ENCODE measurements at places on chromosomes 6 and 20.
A peak's percentile ranks its signal among the peaks of the same experiment; 100 is the strongest.

DNA sequence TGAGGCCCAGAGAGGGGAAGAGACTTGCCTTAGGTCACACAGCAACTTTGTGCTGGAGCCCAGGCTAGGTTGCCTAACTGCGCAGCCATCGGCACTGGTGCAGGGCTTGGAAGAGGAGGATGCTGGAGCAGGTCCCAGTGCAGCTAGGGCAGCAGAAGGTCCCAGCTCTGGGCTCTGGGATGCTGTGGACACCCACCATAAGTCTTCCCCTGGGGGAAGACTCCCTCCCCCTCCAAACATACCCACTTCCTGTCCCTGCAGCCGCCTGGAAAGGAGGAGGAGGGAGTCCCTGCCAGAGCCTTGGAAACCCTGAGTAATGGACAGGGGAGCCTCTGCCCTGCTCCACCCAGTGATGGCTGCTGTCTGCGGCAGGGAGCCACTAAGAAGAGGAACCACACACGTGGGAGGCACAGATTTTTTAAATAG is 93.6 kb downstream of the NCR2 start:
- DNase-seq: no peak

- no peak for DNase-seq
Observed at GRCh38 chr6:123091091-123091895, 95.3 kb downstream of the CLVS2 start.

DNA sequence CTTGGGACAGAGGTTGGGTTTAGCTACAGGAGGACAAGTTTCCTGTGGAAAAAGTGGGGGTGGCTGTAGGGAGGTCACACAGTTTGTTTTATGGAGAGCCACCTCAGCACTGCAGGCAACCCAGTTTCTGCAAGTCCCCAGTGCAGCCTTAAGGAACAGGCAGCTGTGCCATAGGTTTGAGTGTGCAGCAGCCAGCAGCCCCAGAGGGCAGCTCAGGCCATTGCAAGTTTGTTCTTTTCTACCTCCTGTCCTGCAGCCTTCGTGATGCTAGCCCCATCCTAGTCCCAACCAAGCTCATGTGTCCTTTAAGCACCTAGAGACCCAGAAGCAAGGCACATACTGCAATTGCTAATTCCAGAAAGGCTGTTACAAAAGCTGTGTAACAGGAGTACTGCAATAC is 58.8 kb downstream of the ZBTB9 start:
- DNase-seq: no peak

DNA sequence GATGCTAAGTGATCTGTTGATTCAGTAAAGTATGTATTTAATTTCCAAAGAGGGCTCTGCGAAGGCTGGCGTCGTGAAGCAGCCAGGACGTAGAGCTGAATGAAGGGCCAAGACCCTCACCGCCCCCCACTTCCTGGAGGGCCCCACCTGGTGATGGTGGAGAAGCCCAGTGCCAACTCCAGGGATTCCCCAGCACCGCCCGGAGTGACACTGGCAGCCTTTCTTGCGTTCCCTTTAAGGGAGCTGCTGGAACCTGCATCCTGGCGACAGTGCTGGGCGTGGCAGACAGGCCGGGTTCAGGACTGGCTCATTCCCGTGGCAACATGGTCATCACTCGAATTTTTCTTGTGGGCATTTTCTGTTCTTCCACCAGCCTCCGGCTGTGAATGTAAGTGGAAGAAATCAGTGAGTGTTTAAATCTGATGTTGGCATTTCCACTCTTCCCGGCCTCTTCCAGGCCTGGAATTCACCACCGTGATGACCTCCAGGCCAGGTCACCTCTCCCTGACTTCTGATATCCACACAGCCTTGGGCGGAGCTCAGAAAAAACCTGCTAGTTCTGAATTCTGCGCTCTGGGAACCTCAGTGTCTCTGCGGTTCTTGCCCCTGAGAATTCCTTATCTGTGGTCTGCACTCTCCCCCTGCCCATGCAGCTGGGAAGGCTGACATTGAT is 57.4 kb upstream of the DACT2 start:
- no peak for DNase-seq

- DNase-seq: no peak
Observed at GRCh38 chr20:16203096-16203495, 370.2 kb downstream of the KIF16B start.

DNA sequence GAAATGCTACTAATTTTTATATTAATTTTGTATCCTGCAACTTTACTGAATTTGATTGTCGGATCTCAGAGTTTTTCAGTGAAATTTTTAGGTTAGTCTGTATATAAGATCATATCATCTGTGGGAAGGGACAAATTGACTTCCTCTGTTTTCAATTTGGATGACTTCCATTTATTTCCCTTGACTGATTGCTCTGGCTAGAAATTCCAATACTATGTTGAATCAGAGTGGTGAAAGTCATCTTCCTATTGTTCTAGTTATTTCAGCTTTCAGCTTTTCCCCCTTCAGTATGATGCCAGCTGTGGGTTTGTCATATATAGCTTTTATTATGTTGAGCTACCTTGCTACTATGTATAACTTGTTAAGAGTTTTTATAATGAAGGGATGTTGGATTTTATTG is 771.2 kb downstream of the KIF16B start:
- DNase-seq: no peak

DNA sequence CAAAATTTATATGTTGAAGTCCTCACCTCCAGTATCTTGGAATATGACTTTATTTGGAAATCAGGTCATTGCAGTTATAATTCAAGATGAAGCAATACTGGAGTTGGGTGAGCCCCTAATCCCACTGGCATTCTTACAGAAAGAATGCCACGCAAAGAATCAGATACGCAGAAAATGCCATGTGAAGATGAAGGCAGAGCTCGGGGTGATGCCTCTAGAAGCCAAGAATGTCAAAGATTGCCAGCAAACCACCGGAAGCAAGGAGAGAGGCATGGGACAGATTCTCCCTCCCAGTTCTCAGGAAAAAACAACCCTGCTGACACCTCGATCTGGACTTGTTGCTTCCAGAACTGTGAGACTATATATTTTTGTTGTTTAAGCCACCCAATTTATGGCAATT is 273.4 kb upstream of the CITED2 start:
- DNase-seq: no peak

- no peak for DNase-seq
Observed at GRCh38 chr6:165091121-165091785, 218.2 kb downstream of the C6orf118 start.

DNA sequence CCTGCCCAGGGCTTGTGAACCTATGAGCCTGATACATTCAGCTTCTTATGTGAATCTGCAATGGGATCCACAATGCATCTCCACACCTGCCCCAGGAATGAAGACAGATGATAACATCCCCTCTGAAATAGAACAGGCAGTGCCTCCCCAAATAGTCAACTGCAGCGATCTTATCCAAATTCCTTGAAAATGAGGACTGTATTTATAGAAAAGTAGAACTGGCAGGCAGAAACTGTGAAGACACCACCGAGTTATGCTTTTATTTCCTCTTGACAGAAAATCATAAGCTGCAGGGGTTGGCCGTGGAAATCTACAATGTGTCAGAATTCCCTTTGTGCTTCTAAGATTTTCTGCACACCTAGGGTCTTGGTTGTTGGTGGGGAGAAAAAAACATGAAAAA is 270.3 kb downstream of the TBC1D7 start:
- no peak for DNase-seq

- DNase-seq: no peak
Observed at GRCh38 chr6:3269281-3269975, 10.7 kb downstream of the PSMG4 start.

- DNase-seq: no peak
Observed at GRCh38 chr6:142309426-142309825, 7.6 kb downstream of the ADGRG6 start.

DNA sequence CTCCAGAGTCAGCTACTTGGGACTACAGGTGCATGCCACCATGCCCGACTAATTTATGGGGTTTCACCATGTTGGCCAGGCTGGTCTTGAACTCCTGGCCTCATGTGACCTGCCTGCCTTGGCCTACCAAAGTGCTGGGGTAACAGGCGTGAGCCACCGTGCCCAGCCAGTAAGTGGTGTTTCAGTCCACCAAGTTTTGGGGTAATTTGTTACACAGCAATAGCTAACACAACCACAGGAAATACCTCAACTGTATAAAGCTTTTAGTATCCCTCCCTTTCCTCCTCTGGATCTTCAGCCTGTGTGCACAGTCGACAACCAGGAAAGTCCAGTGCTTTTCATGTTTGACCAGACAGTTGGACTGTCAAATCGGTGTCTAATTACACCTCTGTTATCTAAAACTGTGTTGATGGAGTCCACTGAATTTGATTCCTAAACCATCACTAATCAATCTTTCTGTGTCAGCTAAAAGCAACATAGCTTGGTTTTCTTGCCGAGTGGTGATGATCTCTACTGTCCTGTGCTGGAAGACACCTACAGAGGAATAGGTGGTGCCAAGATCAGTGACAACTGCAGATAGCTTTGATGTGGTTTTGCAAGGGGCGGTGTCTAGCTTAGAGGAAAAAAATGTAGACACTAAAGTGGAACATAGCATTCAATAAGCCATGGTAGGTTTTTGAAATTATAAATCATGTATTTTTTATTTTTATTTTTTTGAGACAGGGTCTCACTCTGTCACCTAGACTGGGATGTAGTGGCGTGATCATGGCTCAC is 22.2 kb upstream of the ZBTB2 start:
- peak; percentile 75 for DNase-seq

DNA sequence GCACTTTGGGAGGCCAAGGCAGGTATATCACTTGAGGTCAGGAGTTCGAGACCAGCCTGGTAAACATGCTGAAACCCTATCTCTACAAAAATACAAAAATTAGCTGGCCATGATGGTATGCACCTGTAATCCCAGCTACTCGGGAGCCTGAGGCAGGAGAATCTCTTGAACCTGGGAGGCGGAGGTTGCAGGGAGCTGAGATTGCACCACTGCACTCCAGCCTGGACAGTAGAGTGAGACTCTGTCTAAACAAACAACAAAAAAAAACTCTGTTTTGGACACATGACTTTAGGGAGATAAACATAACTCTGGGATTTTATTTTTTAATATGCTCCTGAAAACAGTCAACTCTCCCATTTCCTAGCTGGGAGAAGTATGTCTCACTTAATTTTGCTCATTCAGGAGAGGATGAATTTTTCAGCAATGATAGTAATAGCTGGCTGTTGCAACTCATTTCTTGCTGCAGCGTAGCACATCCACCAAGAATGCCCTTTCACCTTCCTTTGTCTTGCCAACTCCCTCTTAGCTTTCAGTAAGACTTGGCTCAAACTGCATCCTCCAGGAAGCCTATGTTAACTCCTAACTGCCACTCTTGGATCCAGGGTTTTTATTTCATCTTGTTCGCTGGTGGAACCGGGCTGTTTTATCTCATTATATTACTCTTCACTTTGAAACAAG is 24.3 kb downstream of the TOP1 start:
- DNase-seq: no peak

DNA sequence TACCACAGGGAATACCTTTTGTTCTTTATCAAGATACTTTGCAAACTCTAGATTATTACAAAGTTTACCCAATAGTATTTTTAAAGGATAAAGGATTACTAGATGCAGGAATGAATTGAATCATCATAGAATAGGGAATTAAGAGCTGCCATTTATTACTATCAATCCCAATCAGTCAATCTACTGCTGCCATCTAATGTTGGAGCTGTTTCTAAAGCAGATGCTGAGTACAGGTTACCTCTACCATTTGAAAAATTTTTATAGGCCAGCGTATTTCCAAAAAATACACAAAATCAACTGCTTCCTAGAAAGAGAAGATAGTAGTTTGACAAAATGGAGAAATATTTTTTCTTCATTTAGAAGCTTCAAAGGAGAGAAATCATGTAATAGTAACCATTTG is 520.4 kb downstream of the ADGRB3 start:
- DNase-seq: no peak

DNA sequence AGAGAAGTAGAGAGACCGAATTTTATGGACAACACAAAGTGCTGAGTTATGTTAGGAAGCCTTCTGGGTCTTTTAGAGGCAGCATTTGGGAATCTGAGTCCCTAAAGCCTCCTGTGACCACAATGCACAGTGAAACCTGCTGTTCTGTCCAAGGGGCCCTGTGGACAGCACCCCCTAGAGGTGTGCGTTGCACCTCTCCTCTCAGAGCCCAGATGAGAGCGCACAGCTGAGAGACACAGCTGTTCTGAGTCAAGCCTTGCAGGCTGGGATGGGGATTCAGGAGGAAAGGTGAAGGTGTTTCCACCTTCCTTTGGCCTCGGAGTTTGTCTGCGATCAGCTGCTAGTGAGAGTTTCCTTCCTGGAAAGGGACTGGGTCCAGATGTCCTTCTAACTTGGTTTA is 13.0 kb downstream of the PCK1 start:
- DNase-seq: no peak

DNA sequence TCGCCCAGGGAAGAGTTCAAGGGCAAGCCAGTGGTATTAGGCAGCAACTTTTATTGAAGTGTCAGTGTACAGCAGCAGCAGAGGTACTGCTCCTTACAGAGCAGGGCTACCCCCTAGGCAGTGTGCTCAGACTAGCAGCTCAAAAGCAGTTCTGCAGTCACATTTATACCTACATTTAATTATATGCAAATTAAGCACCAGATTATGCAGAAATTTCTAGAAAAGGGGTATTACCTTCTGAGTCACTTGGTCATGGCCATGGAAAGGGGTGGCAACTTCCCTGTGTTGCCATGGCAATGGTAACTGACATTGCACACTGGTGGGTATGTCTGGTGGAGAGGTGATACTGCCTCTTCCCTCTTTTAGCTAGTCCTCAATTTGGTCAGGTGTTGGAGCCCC is 2.1 kb upstream of the ZKSCAN4 start:
- no peak for DNase-seq

DNA sequence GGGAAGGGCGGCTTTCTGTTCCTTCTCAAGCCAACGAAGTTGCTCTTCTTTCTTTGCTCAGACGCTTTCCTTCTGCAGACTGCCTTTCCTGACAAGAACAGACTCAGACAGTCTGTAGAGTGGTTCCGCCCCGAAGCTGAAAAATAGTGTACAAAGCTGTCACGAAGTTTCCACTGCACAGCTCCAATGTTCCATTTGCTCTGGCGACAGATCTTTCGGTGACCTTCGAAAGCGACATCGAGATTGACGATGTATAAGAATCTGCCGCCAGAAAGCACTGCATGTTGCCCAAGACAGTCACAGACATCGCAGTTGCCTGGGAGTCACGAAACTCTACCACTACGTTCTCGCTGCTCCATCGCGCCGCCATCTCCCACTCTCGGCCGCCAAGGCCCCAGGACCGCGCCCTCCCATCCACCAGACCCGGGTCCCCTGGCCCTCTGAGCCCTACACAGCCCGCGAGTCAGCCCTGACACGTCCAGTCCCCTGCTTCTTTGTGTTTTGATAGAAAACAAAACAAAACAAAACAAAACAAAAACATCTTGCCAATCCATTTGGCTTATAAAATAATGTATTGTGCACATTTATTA is 42.1 kb upstream of the ZNF184 start:
- no peak for DNase-seq

All from CD4-positive, alpha-beta T cell treated with Interleukin-6 for 4 hours (primary cell).